ENCODE measurements at places on chromosomes 7 and 10.

DNA sequence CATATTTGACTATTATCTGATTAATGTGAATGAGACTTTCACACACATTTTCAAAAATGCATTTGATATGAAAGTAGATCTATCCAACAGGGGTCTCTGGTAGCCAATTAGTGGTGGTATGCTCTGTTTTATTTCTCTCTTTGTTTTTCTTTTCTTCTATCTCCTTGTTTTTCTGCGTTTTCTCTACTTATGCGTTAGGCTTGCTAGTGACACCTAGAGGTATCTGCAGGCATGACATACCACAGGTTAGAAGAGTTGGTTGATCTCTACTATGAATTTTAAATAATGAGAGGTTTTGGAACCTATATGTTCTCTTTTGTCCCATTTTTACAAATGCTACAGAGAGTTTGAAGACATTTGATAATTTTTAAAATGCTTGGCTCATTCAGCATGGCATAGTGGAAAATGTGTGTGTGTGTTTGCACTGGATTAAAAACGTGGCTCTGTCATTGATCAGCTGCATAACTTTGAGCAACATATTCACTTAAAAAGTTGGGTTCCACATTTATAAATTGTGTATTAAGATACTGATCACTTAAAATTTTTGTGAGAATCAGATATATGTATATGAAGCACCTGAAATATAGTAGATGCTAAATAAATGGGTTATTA lies 28.1 kb upstream of the PLXDC2 start:
- DNase-seq: peak; percentile 42

- DNase-seq: no peak
Measured at GRCh38 chr7:126755381-126755780, 497.4 kb downstream of the GRM8 start.

- no peak for DNase-seq
Measured at GRCh38 chr10:79398642-79399041, 46.8 kb downstream of the ZCCHC24 start.

DNA sequence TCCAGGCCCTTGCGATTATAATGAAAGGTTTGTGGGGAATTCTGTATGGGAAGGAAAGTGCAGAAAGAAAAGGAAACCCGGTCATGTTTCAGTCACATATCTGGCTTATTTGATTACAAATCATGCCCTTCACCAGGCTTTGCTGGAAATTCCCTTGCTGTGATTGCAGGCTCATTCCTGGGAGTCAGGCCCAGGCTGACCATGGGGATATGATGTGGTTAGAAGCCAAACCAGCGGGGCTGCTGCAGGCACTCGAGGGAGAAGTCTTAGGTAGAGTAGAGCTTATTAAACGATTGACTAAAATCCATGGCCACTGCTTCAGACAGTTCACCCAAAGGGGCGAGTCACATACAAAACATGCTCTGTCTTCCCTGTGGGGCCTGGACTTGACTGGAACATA lies 16.2 kb downstream of the PKD1L1 start:
- DNase-seq: no peak

DNA sequence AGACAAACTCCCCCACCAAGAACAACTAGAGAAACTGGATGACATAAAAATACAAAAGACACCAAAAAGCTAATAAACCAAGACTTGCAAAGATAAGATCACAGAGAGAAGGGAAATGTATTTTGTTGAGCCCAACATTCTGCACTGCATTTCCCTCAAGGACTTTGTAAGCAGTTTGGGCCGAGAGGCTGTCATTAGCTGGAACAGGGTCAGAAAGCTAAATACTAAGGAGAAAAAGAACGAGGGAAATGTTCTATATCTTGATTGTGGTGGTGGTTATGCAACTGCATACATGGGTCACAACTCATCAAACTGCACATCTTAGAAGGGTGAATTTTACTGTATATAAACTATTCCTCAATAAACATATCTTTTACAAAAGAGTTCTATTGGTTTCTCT lies 315.0 kb downstream of the IPMK start:
- DNase-seq: no peak
